SK-N-SH (cell line): ENCODE measurements at places on chromosomes 1 and 21. TPM values are rescaled to one million over a fixed set of nuclear protein-coding genes. Genes with fewer than 3 reads are reported as not detected.

DNA sequence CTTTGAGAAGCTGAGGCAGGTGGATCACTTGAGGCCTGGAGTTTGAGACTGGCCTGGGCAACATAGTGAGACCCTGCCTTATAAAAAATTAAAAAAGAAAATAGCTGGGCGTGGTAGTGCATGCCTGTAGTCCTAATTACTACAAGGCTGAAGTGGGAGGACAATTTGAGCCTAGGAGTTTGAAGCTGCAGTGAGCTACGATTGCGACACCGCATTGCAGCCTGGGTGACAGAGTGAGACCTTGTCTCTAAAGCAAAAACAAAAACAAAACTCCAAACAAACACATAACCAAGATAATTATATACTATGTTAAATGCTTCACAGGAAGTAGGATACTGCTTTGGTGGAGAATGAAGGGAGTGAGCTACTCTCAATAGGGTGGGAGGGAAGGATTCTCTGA, 5.4 kb upstream of the PAFAH2 start:
- no peaks in the 10 kb centered on the region; the same call in 1 of the 2 replicates for H3K4me1 ChIP-seq
- no peak for DNase-seq
- H3K27ac ChIP-seq, result no peak overlapping the region
- H3K27me3 ChIP-seq, result no peaks in the 10 kb centered on the region
- H3K4me3 ChIP-seq, result no peak overlapping the region

- no peaks in the 10 kb centered on the region for H3K27me3 ChIP-seq
- H3K36me3 ChIP-seq, result peaks cover 25% of the 10 kb centered on the region; the same call in 1 of the 2 replicates
- no peak overlapping the region for H3K27ac ChIP-seq
- DNase-seq, result peak; percentile 74
Measured at GRCh38 chr1:942411-942821, 16.6 kb downstream of the NOC2L start.

DNA sequence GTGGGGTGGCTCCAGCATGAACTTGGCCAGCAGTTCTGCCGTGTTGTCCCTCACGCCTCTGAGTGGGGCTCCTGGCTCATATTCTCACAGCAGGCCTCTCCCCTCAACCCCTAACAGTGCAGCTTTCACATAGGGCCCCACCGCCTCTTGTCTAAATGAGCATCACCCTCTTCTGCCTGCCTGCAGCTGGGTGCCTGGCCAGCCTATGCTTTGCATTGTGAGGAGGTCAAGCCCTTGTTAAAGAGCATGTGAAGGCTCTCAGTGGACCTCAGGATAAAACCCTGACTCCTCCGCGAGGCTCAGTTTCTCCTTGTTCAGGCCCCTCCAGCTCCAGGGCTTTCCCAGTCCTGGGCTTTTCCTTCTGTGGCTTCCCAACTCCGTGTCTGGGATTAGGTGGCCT, 34.8 kb downstream of the CRYAA start:
- no peaks in the 10 kb centered on the region; the same call in 1 of the 2 replicates for H3K27me3 ChIP-seq
- no peak overlapping the region for H3K4me3 ChIP-seq

- H3K27me3 ChIP-seq, result no peaks in the 10 kb centered on the region
- DNase-seq, result no peak
- H3K27ac ChIP-seq, result no peak overlapping the region
- H3K4me3 ChIP-seq, result no peak overlapping the region
Measured at GRCh38 chr21:42356046-42356445, 5.3 kb upstream of the TFF2 start.

DNA sequence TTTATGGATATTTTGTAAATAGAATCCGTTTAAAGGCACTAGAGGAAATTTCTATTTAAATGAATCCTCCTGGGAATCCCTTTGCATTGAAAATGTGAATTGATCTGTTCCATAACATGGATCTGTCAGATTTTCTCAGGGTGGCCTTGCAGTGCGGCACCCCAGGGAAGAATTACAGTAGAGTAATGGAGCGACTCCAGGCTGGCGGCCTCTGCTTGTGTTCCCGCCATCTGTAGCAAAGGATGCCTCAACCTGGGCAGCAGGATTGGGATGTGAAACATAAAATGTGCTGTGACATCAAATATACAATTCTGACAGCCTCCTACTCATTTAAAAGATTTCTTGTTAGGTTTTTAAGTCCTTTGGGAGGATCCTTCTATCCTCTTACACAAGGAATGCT, 115.9 kb downstream of the RHOU start:
- H3K4me1 ChIP-seq, result no peaks in the 10 kb centered on the region
- no peak for DNase-seq
- no peaks in the 10 kb centered on the region for H3K27me3 ChIP-seq
- H3K27ac ChIP-seq, result no peak overlapping the region
- no peaks in the 10 kb centered on the region for H3K36me3 ChIP-seq

DNA sequence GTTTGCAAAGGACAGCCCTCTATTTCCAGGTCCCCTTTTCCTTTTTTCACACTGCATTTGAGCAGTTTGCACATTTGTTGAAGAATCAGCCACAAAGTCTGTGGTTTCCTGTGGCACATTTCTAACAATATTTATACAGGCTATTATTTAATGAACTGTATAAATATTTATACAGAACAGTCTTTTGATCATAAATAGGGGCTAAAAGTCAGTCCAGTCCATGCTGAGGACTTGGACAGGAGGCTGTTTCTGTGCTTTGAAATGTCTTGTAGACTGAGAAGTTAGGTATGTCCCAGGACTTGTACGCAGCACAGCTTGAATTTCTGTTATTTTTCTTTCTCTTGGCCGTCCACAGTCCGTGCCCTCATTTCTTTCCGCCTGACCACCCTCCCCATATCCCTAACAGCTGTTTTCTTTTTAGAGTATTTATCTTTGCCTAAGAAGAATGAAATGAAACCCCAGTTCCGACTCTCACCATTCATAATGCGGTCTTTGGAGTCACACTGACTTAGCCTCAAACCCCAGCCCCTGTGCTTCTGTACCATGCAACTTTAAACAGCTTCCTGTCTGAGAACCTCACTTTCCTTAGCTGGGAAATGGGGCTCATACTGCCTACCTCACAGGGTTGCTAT, 19.7 kb downstream of the FGGY start:
- no peak overlapping the region for H3K27ac ChIP-seq
- H3K36me3 ChIP-seq, result no peaks in the 10 kb centered on the region

DNA sequence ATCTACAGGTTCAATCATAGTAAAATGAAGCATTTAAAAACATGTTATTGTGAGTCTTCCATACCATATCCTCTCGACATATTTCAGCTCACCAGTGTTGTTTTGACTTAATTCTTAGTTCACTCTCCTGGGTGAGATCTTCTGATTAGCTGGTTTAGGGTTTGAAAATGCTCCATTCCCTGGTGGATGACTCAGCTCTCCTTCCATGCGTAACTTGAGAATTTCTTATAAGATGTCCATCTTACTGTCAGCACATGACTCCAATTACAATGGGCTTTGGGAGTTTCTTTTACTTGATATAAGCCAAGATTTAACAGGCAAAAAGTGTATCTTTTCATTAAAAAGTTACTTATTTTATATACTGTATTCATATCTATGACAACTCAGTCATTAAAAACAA, 476.5 kb downstream of the BRINP3 start:
- no peaks in the 10 kb centered on the region for H3K27me3 ChIP-seq
- no peaks in the 10 kb centered on the region for H3K4me1 ChIP-seq
- H3K27ac ChIP-seq, result no peak overlapping the region; the same call in 1 of the 2 replicates
- no peak overlapping the region for H3K4me3 ChIP-seq

DNA sequence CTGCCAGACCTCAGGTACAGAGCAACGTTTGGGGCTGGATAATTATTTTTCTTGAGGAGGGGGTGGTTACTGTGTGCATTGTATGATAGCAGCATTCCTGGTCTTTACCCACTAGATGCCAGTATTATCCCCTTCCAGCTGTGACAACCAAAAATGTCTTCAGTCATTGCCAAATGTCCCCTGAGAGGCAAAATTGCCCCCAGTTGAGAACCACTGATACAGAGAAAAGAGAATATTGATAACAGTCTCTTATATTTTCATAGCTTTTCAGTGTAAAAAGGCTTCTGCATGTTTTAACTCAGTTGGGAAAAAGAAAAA, 51.8 kb upstream of the SYT14 start:
- H3K27me3 ChIP-seq, result no peaks in the 10 kb centered on the region
- DNase-seq, result no peak
- H3K4me1 ChIP-seq, result peaks cover 27% of the 10 kb centered on the region
- H3K36me3 ChIP-seq, result no peaks in the 10 kb centered on the region
- H3K4me3 ChIP-seq, result no peak overlapping the region

DNA sequence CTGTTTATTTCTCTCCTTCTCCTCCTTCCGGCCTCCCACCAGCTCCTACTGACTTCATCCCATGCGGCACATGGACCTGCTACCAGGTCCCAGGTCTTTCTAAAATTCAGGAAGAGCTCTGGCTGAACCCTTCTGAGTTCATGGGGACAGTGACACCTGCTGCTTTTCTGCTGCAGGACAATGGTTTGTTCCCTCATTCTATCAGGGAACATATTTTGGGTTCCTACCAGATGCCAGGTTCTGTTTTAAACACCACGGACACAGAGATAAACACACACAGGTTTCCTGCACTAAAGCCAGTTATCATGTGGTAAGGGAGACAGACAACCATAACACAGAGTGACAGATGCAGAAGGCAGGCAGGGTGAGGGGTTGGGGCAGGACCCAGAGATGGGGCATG, 114.0 kb upstream of the RAB4A start:
- no peaks in the 10 kb centered on the region for H3K27me3 ChIP-seq
- no peaks in the 10 kb centered on the region for H3K4me1 ChIP-seq
- no peak overlapping the region for H3K27ac ChIP-seq
- H3K4me3 ChIP-seq, result no peak overlapping the region

DNA sequence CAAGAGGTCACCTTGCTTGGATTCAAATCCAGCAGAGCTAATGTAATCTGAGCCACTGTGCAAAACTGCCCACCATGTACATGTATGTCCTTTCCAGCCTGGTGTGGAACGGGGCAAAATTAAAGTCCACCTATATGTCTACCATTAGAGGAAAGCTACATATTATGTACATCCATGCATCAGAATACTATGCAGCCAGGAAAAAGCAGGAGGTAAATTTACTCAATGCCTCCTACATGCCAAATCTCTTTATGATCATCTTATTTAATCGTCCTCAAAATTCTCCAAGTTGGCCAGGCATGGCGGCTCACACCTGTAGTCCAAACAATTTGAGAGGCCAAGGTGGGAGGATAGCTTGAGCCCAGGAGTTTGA, 6.3 kb upstream of the ZNF683 start:
- peaks cover 6% of the 10 kb centered on the region; the same call in 1 of the 2 replicates for H3K4me1 ChIP-seq
- no peak overlapping the region for H3K27ac ChIP-seq
- no peak for DNase-seq
- H3K36me3 ChIP-seq, result no peaks in the 10 kb centered on the region
- H3K4me3 ChIP-seq, result no peak overlapping the region

DNA sequence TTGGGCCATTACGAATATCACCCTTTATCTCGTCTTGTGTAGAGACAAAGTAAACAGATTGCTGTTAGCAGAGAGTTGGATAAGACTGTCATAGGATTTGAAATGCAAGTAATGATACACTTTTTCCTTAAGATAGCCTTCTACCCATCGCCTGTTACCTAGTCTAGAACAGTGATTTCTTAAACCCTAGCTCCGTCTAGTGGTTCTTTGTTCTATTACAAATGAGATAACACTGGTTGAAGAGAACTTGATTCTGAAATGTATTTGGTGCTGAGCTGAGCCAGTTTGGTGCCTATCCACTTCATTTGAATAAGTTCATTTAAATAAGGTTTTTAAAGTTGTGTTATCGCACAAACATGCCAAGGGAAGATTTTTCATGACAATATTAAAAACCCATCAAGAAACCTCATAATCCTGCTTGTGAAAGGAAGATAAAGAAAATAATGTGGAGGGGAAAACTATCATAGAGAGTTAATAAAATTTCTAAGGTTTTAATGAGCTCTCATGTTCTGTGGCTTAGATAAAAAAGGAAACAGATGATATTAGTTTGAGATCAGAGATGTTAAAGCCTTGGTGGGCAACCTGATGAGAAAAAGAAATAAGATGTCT, 1.5 kb upstream of the KCNH1 start:
- H3K36me3 ChIP-seq, result no peaks in the 10 kb centered on the region
- H3K4me1 ChIP-seq, result peaks cover 13% of the 10 kb centered on the region
- H3K27ac ChIP-seq, result no peak overlapping the region
- peaks cover 24% of the 10 kb centered on the region for H3K27me3 ChIP-seq
- no peak overlapping the region for H3K4me3 ChIP-seq
- DNase-seq, result peak; percentile 47

Gene DNASE2B
- 0.03 TPM in 1 of 2 replicates, not detected in the other for polyA plus RNA-seq

Gene CD160
- not detected in 2 replicates for polyA plus RNA-seq

Gene CYP4X1
- polyA plus RNA-seq, result 0.67 and 0.88 TPM in 2 replicates

Gene TPTE
- not detected in 2 replicates for polyA plus RNA-seq

Gene FAM177B
- polyA plus RNA-seq, result not detected in 2 replicates

Gene NR5A2
- not detected in 2 replicates for polyA plus RNA-seq

Gene CLDN17
- not detected in 2 replicates for polyA plus RNA-seq
